NAMALWA (cell line): ENCODE measurements at places on chromosomes 1 and 21.

GRCh38 chr1:110055493-110056284, 14.8 kb downstream of the ALX3 start:
- no peak for DNase-seq

DNA sequence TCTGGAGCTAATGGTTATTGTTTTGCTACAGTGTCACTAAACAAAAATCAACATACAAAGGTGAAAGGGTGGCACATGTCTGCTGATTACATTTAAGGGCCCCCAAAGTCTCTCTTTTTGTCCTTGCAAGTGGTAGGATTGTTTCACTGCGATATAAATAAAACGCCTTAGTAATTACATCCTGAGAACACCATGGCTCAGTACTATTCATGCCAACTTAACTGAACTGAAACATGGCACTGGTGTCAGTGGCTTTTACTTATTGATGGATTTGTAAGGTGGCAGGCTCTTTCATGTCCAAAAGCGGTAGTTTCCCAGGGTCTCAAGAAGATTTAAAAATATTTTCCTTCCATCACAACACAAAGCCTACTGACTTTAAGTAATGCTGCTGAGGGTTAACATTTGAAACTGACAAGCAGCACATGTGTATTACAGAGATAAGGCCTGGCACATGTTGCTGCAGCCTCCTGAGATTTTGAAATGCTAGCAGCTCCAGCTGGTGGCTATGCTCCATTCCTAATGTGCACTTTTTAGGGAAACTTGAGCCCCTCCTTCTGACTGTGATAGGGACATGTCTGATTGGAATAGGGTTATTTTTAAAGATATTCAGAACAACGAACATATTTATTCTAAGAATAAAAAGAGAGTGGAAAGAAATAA, 86.8 kb downstream of the ATP1B1 start:
- no peak for DNase-seq

- no peak for DNase-seq
Observed at GRCh38 chr1:239718571-239718970, 332.2 kb downstream of the CHRM3 start.

GRCh38 chr1:234842726-234843641, 233.0 kb upstream of the IRF2BP2 start:
- DNase-seq = no peak

DNA sequence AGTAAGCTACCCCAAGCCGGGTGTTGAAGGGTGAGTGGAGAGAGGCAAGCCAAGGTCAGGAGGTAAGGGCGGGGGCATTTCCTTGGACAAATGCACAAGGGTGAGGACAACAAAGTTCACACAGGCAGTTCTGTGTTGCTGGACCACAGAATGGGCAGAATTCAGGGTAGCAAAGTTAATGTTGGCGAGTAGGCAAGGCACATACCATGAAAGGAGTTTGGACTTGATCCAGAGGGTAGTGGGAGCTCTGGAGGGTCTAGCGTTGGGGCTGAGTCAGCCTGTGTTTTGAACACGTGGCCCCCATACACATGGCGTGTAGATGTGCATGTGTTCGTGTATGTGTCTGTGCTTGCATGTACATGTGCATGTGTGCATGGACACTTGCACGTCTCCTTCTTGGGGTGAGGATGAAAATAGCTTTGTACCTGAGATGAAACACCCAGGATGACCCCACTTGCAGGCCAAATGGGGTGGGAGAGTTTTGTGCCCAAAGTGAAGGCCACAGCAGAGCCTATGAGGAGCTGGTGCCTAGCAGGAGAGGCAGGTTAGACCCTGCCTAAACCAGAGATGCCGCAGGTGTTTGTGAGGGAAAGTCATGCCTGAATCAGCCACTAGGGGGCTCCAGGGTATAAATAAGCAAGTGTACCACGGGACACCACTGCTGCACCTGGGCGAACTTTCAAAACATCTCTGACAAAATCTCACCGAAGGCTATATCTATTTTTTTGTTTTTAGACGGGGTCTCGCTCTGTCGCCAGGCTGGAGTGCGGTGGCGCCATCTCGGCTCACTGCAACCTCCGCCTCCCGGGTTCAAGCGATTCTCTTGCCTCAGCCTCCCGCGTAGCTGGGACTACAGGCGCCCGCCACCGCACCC, 21.8 kb downstream of the SLC27A3 start:
- DNase-seq = peak; percentile 96

DNA sequence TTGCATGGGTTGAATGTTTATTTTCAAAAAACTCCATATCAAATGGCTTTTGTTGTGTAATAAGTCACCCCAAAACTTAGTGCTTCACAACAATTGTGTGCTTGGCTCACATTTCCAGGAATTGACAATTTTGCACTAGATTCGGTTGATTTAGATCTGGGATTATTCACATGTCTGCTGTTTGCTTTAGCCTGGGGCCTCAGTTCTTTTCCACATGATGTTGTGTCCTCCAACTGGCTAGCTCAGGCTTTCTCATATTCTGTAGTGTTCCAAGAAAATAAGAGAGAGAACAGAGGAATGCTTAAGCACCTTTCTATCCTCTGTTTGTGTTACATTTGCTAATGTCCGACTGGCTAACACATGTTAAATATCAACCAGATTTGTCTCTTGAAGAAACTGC, 281.5 kb upstream of the ADGRL4 start:
- no peak for DNase-seq
